ENCODE measurements at places on chromosomes 3 and 15.

DNA sequence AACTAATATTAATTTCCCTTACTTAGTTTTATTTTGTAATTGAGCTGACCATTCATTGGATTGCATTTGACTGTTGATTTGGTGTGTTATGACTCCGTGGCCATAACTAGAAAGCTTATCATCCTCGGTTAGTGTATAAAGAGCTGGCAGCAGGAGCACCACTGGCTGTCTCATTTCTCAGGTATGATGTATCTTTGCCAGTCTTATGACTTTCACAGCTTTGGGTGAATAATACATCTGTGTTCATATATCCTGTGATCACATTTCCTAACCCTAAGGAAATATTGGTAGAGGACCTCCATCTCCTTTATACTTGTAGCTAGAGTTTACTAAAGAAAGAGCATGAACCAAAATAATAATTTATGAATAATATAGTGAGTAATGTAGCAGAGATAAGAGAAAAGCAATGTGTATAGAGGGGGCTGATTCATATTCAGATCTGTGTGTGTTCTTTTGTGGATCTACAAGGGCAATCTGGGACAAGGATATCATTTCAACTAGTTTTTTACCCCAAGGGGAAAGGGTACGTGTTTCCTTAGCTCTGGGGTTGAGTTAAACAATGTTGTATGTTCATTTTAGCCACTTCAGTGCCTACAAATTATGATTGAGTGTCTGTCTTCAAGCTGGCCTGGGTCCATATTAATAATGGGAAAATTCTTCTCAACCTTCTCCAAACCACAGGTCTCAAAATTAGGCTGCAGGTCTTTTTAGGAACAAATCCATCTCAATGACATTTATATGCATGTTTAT lies 901.7 kb downstream of the NTRK3 start:
- no peak for DNase-seq

- DNase-seq: no peak
Observed at GRCh38 chr3:192894676-192895075, 23.0 kb downstream of the MB21D2 start.

GRCh38 chr3:88009066-88009465 lies 49.7 kb downstream of the CGGBP1 start:
- no peak for DNase-seq

DNA sequence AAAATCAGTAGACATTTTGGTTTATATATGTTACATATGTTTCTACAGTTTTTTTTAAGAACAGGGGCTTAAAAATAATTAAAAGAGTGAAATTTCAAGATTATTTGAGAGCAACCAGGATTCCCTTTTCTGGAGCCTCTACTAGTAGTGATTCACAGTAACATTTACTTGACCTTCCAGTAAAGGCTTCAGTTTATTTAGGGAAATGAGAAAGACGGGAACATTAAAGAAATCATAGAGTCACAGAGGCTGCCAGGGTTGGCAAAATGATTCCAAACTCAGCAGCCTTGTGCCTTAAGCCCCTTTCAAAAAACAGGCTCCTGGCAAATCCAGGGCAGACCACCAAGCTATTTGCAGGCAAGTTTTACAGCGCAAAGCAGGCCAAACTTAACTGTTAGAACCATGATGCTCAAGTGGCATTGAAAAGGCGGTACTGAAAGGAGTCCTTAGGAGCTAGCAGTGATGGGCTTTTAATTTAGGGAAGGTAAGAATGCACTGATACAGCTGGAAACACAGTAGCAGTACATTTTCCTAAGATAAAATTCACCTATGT lies 201.1 kb upstream of the ADAMTS9 start:
- no peak for DNase-seq

GRCh38 chr15:25860885-25861866 lies 2.0 kb downstream of the ATP10A start:
- no peak for DNase-seq

DNA sequence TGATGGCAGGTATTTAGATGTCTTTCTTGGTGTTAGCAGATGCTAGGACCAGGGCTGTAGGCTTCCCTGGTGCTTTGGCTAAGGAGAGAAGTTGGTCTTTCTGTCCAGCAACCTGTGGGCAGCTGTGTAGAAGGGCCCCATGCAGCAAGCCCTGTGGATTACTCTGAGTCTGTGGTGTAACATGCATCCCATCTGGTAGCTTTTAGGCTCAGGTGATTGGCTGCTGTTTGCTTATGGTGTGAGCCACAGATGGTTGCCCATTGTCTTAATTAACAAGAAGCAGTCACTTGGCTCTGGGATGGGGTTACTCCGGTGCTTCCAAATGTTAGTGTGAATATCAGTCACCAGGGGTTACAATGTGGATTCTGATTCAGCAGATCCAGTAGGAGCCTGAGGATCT lies 368.6 kb upstream of the C2CD4B start:
- DNase-seq: no peak

- no peak for DNase-seq
Observed at GRCh38 chr3:144119633-144120032, 148.0 kb downstream of the DIPK2A start.

- DNase-seq: no peak
Observed at GRCh38 chr3:131356006-131356595, 25.5 kb upstream of the NUDT16 start.

- DNase-seq: no peak
Observed at GRCh38 chr3:188378786-188379185, 224.8 kb downstream of the LPP start.

DNA sequence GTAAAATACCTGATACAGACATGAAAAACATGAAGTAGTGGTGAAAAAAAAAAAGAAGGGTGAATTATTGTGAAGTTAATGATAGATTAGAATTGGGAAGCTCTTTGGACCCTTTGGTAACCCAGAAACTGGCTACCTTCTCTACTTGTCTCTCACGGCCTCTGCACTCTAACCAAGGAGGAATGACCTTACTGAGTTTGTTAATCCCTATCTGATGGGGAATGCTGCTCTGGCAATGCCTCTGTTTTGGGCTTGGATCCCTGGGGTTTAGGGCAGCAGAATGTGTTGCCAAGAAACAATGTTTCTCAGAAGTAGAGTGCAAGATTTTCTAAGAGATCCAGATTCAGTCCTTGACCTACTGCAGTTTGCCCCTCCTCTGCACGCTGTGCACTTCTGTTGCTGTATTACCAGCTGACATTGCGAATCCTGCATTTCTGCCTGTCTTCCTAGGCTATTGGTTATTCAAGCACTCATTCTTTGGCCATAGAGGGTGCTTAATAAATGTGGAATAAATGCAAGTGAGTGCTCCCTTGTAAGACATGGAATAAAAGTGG lies 49.2 kb upstream of the MAP3K13 start:
- no peak for DNase-seq

DNA sequence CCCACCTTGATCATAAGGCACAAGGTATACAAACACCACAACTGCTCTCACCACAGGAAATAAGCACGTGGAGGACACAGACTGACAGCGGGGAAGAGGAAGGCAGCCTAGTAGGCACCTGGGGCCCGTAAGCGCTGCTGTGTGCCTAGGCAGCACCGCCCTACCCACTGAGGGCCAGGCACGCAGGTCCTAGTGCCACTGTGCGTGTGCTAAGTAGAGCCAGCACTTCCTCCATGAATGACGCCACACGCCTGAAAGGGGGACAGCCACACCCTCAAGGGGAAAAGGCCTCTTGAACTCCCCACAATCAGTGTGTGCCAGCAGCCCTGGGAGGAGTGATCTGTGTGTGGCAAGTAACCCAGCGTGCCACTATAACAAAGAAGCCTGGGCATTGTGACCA lies 73.0 kb downstream of the ATP1B3 start:
- DNase-seq: no peak

DNA sequence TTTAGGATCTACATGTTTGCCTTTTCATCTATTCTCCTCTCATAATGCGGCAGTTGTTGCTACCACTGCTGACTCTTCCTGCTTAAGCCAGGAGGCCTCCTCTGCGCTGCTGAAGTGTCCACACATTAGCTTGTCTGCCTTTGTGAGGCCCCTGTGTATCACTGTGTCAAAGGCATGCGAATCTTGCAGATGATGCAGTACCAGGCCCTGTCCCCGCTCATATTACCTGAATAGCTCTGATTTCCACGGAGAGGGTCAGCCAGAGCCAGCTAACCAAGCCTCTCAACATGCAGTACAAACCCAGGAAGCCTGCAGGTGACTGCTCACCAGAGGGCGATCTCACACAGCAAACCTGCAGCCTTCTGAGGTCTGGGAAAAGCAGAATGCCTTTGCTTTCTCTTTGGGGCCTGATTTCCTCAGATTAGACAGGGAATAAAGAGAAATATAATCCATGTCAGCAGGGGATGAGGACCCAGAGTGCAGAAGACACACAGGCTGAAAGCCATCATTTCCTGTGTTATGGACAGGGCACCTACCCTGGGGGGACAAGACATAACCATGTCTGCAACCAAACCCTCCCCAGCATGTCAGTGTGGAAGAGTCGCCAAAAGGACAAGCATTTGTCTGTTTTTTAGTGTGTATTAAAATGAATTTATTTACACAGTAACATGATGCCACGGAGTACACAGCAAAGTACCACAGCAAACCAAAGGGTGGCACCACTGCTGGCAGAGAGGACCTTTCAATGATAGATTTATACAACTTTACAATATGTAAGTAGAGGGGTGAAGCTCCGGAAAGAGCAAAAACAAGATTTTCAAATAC lies 36.8 kb upstream of the TSPAN3 start:
- peak; percentile 71 for DNase-seq

DNA sequence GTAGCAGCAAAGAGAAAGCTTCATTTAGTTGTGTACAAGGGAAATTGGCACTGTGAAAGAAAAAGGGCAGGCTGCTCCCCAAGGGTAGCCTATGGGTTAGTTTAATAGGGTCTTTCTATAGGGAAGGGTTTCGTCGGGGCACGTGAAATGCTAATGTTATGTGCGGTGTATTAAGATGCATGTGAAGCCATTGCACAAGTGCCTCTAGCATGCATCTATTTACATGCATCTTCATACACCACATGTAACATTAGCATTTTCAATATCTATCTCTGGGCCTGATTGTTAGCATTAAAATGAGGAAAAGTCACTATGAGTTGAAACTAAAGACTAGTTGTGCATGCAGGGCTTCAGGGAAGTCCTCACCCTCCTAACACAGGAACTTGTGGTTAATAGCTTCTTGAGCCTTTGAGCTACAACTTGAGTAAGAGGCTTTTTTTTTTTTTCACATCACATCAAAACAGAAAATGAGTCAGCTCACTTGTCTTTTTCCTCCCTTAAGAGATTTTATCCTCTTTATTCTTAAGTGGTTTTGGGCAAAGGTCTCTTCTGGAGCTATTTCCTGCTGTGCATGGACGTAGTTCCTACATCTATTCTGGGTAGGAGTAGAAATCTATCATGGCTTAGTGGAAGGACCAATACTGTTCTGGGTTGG lies 613.4 kb downstream of the ZPLD1 start:
- no peak for DNase-seq

GRCh38 chr3:45112939-45113338 lies 33.2 kb downstream of the CDCP1 start:
- DNase-seq: no peak

DNA sequence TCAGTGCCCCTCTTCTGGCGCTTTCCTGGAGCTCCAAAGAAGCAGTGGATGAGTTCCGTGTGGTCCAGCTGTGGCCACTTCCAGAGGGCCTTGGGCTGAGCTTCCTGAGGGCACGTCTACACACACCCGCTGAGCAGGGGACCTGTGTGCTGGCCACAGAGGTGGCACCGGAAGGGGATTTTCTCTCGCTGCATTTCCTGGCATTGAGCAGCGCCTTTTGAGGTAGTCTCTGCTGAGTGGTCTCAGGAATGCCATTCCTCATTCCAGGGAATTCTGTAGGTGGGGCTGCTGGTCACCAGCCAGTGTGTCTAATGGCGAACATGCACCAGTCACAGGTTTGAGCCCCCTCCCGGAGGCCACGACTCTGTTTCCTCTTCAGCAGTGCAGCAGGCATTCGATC lies 48.1 kb downstream of the AMOTL2 start:
- no peak for DNase-seq

DNA sequence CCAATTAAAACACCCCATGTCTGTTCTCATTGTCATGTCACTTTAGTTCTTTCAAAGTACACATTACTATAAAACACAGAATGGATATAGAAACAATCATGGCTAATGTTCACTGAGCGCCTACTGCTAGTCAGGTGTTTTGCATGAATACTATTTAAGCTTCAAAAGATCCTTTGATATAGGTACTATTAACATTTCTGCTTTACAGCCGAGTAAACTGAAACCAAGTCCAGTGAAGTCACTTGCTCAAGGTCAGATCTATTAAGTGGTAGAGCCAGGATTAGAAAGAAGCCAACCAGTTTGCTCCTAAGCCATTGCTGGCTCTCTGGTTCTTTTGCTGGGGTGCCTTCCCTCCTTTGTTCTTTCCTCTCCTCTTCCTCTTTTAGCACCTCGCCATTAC lies 32.4 kb upstream of the NMNAT3 start:
- no peak for DNase-seq

DNA sequence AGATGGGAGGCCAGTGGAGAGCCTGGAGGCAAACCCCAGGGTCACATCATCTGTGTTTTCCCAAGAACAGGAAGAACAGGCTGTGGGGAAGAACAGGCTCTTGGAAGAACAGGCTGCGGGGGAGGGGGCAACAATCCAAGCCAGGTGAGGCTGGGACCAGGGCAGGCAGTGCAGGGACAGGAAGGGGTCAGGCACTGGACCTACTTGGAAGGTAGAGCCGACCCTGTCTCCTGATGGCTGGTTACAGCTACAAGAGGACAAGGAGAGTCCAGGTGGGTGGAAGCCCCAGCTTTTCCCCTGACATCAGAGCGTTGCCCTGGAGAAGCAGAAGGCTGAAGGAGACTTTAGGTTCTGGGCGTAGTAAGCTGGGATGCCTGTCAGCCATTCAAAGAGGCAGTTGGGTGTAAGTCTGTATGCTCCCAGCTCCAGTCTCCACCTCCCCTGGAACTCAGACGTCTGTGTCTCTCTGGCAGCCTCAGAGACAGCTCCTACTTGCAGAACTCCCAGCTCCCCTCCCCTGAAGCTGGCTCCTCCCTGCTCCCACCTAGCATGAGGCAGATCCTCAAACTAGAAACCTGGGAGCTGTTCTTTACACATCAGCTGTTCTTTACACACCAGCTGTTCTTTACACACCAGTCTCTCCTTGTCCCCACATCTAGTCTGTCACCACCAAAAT lies 130.9 kb downstream of the DNAJB8 start:
- DNase-seq: no peak

DNA sequence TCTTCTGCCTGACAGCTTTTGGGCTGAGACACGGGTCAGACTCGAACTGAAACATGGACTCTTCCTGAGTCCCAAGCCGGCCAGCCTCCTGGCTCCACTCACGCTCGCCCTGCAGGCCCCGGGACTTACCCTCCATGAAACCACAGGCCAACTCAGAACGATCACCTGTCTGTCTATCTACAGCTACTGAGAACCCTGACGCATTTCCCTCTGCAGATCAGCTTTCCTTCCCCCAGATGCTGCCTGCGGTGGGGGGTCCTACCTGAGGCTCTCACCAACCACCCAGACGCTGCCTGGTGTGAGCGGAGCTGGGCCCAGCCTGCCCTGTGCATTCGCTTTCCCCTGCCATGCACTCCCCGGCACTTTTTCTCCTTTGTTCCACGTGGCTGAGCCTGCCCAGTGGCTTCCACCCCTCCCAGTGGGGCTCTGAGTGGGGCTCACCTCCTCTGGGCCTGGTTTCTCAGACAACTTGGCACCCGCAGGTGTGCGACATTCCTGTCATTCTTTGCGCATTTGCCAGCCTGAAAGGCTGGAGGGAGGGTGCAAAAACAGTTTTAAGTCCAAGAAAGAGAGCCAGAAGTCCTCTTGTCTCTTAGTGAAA lies 60.2 kb downstream of the PLXNA1 start:
- peak; percentile 5 for DNase-seq

- DNase-seq: no peak
Observed at GRCh38 chr3:139585820-139586219, 46.3 kb upstream of the RBP1 start.
